ENCODE measurements at places on chromosomes 1 and 21.

GRCh38 chr1:18182398-18183160, 75.0 kb downstream of the IGSF21 start:
- no peak overlapping the region for H3K4me3 ChIP-seq
- no peaks in the 10 kb centered on the region for H3K27me3 ChIP-seq
- H3K4me1 ChIP-seq = peaks cover 3% of the 10 kb centered on the region
- no peaks in the 10 kb centered on the region for H3K36me3 ChIP-seq

DNA sequence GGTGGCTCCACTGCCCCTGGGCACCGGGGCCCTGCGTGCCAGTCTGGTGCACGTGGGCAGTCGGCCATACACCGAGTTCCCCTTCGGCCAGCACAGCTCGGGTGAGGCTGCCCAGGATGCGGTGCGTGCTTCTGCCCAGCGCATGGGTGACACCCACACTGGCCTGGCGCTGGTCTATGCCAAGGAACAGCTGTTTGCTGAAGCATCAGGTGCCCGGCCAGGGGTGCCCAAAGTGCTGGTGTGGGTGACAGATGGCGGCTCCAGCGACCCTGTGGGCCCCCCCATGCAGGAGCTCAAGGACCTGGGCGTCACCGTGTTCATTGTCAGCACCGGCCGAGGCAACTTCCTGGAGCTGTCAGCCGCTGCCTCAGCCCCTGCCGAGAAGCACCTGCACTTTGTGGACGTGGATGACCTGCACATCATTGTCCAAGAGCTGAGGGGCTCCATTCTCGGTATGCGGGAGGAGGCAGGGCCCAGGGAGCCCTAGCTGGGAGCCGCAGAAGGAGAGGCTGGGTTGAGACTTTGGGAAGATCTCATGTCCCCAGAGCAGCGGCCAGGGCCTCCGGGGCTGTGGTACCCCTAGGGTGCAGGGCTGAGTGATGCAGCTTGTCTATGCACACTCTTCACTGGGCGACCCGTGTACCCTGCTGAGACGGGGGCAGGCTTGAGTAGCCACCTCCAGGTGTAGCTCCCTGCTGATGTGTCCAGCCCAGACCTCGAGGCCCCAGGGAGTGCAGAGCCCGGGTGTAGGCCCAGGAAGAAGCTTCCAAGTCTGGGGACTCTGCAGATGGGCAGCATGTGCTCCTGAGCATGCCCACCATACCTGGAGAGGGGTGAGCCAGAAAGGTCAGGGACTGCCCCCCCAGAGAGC, 1.8 kb downstream of the VWA1 start:
- no peak overlapping the region for H3K27ac ChIP-seq
- H3K4me1 ChIP-seq = peaks cover 56% of the 10 kb centered on the region
- no peaks in the 10 kb centered on the region for H3K27me3 ChIP-seq
- peaks cover 23% of the 10 kb centered on the region for H3K36me3 ChIP-seq
- DNase-seq = no peak

DNA sequence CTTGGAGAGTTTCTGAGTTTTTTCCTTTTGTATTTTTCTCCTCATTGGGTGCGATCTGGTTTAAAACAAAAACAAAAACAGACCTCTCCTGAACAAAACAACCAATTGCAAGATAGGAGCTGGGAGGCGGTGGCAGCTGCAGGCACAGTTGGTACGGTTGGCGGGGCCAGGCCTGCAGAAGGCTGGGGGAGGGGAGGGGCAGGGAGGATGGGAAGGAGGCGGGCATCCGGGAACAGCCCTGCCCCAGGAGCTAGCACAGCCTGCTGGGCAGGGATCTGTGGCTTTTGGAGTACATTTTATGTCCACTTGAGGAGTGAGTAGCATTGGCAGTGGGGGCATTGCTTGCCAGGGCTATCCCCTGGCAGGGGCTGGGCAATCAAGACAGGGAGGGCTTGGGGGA, 5.2 kb downstream of the CAPN9 start:
- DNase-seq = no peak
- no peak overlapping the region for H3K4me3 ChIP-seq
- no peaks in the 10 kb centered on the region for H3K27me3 ChIP-seq

GRCh38 chr21:29805105-29805504, 134.7 kb downstream of the GRIK1 start:
- no peaks in the 10 kb centered on the region for H3K27me3 ChIP-seq
- H3K36me3 ChIP-seq = no peaks in the 10 kb centered on the region
- no peak overlapping the region for H3K4me3 ChIP-seq
- H3K27ac ChIP-seq = no peak overlapping the region

DNA sequence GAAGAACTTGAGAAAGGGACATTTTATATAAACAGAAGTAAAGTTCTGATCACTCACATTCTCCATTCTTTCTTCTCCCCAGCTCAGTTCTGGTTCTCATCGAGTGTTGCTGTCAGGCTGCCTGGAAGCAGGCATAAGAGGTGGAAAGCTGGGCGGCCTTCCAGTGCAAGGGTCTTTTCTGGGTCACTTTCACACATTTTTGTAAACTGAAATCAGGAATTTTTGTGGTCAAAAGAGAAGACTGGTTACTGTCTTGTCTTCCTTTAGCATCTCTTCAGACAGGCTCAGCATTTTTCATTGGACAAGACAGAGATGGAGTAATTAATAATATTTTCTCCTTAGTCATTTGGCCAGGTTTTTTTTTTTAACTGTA, 93.7 kb downstream of the CTH start:
- H3K4me3 ChIP-seq = no peak overlapping the region
- H3K36me3 ChIP-seq = no peaks in the 10 kb centered on the region
- DNase-seq = no peak
- H3K27me3 ChIP-seq = no peaks in the 10 kb centered on the region
- H3K4me1 ChIP-seq = peaks cover 2% of the 10 kb centered on the region
- H3K27ac ChIP-seq = no peak overlapping the region

DNA sequence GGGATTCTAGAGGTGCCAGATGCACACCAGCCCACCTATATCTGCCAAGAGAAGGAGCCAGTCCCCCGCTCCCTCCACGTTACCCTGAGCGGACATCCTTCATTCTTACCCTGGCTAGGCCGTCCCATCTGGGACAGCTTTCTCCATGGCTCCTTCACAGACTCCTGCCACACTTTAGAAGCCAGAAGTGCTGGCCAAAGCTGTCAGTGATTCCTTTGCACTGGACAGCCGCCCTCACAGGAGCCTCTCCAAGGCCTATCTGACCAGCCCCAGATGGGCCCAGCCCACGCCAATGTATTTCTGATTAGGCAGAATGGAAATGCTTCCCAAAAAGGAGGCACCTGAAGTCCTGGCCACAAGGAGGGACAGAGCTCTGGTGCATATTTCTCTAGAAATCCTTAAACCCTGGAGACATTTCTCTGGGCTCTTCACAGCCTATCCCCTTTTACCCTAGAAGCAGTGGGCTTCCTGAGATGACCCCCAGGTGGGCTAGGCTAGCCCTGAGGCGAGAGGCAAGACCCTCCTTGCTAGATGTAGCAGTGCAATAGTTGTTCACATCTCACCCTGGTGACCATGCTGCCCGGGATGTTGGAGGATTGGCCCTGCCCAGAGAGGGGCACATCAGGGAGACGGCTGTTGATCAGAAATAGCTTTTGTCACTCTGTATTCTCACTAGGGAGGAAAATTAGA, 44.1 kb downstream of the RASSF5 start:
- H3K27ac ChIP-seq = no peak overlapping the region
- H3K4me3 ChIP-seq = no peak overlapping the region
- H3K27me3 ChIP-seq = peaks cover 9% of the 10 kb centered on the region
- no peak for DNase-seq

DNA sequence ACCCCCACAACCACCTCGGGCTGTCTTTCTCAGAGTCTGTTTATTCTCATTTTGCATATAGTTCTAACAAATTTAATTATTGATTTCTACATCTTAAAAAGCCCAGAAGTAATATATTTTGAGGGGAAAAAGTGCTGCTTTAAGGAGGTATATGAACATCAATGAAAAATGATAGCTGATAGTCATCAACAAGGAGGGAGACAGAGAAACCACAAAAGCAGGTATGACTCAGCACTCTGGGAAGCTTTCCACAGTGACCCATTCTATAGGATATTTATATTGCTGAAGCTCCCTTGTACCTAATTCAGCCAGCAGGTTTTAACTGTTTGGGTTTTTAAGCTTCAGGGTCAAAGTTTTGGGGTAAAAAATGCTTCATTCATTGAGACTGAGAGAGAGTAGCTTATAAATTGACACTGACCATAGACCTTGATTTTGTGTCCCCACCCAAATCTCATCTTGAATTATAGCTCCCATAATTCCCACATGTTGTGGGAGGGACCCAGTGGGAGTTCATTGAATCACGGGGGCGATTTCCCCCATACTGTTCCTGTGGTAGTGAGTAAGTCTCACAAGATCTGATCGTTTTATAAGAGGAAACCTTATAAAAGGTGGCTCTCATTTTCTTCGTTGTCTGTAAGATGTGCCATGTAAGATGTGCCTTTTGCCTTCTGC, 27.4 kb downstream of the VANGL1 start:
- H3K27me3 ChIP-seq = no peaks in the 10 kb centered on the region
- H3K27ac ChIP-seq = peak overlapping the region; percentile 54
- peaks cover 32% of the 10 kb centered on the region for H3K4me1 ChIP-seq
- DNase-seq = no peak

- no peak overlapping the region for H3K27ac ChIP-seq
- H3K4me1 ChIP-seq = no peaks in the 10 kb centered on the region
- DNase-seq = no peak
- H3K27me3 ChIP-seq = no peaks in the 10 kb centered on the region
These were observed 243.0 kb downstream of the KIF26B start for GRCh38 chr1:245397771-245398170.

DNA sequence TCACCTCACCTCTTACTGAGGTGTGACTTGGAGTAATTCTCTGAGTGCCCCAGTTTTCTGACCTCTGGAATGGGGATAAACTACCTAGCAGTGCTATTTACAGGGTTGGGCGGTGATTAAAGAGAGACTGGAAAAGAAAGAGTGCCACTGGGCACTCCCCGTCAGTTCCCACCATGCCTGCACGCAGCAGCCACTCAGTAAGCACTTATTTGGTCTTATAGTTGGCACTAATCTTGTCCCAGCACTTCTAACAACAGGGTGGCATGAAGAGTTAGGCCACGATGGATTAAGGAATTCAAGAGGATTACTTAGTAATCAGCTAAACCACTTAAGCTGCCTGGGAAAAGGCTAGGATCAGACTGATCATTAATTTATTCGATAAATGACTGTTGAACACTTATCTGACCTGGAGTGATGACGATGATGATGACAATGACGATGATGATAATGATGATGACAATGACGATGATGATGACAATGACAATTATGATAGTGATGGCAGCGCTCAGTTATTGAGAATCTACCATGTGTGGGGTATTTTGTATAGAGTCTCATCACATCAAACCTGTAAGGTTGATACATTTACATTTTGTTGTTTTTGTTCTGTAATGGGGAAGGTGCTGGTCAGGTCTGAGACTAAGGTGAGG, 5.4 kb downstream of the CITED4 start:
- no peak for DNase-seq
- no peak overlapping the region for H3K4me3 ChIP-seq
- no peaks in the 10 kb centered on the region for H3K36me3 ChIP-seq

GRCh38 chr1:93021539-93022134, 57.4 kb upstream of the MTF2 start:
- peak; percentile 75 for DNase-seq
- H3K36me3 ChIP-seq = no peaks in the 10 kb centered on the region
- H3K4me3 ChIP-seq = no peak overlapping the region
- H3K27ac ChIP-seq = no peak overlapping the region
- no peaks in the 10 kb centered on the region for H3K27me3 ChIP-seq
- no peaks in the 10 kb centered on the region for H3K4me1 ChIP-seq

DNA sequence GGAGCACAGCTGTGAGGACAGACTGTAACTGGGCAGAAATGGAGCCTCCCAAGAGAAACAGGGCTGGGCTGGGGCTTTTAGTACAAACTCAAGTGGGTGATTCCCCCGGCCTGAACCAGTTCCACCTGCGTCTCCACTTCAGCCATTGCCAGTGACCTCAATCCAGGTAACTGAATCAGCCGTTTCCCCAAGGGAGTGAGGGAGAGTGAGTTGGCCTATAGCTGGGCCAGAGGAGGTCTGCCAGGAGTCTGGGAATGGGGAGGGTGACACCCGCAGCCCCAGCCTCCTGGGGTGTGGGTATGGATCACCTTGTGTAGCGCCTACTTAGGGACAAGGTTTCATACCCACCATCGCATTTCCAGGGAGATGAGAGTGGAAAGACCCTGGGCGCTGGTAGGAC, 8.5 kb downstream of the SLC26A9 start:
- H3K4me1 ChIP-seq = peaks cover 10% of the 10 kb centered on the region
- no peak for DNase-seq
- H3K36me3 ChIP-seq = no peaks in the 10 kb centered on the region
- no peak overlapping the region for H3K27ac ChIP-seq
- H3K27me3 ChIP-seq = no peaks in the 10 kb centered on the region
- H3K4me3 ChIP-seq = no peak overlapping the region

- no peaks in the 10 kb centered on the region for H3K36me3 ChIP-seq
- no peak overlapping the region for H3K4me3 ChIP-seq
- no peaks in the 10 kb centered on the region for H3K27me3 ChIP-seq
- no peak overlapping the region for H3K27ac ChIP-seq
- H3K4me1 ChIP-seq = no peaks in the 10 kb centered on the region
These were observed 11.0 kb upstream of the LMX1A start for GRCh38 chr1:165367375-165367993.

GRCh38 chr1:184867866-184868689, 106.2 kb downstream of the NIBAN1 start:
- H3K4me3 ChIP-seq = no peak overlapping the region
- no peak overlapping the region for H3K27ac ChIP-seq
- no peaks in the 10 kb centered on the region for H3K27me3 ChIP-seq
- H3K4me1 ChIP-seq = peaks cover 2% of the 10 kb centered on the region

- H3K4me3 ChIP-seq = no peak within 1 kb of the TSS
- H3K4me1 ChIP-seq = peaks cover 2% of the 10 kb centered on the region
- DNase-seq = no peak
- H3K36me3 ChIP-seq = no peaks in the 10 kb centered on the region
- no peak within 1 kb of the TSS for H3K27ac ChIP-seq
These were observed at the start of gene RUNX3 for GRCh38 chr1:24930260-24931145. Gene RUNX3, minus strand, starts transcription at chr1:24930276. Its CDS starts 408 bp downstream, at chr1:24929868.
